AG09319 (cell line): ENCODE measurements at places on chromosomes 6 and 20.

DNA sequence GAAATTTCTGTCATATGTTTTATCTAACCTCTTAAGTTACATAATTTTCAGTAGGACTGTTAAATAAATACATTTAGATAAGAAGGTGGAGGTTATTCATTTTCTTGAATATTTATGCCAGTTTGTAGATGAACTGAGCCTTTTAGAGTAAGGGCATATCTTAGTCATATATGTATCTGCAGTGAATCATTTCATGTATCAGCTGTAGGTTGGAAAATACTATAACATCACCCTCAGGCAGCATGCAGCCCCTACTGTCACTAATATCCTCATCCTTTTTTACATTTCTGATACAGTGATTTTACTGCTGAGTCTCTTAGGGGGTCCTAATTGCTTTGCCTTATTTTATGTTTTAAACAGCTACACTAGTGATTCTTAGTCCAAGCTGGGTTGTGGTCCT lies 19.5 kb upstream of the SUMO4 start:
- DNase-seq: no peak

- no peak for DNase-seq
Measured at GRCh38 chr20:37545516-37545915, 17.8 kb upstream of the BLCAP start.

DNA sequence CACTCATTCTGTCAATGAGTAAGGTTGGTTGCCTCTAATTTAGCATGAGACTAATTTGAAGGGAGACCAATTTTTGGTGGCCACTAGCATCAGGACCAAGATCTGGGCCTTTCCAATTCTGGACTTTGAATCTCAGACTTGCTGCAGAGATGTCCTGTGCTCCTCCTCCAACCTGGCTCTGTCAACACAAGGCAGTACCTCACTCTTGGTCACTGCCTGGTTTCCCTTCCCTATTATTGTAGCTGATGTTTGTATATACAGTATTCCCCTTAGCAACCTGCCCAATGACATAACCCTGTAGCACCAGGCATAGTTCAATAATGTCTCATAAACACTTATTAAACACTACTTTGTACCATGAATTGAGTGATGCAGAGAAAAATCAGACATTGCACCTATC lies 50.4 kb downstream of the UNC5CL start:
- DNase-seq: no peak

- no peak for DNase-seq
Measured at GRCh38 chr6:6704103-6705060, 115.9 kb downstream of the LY86 start.

GRCh38 chr20:47338131-47338628 lies 18.3 kb downstream of the ZMYND8 start:
- no peak for DNase-seq

- peak; percentile 54 for DNase-seq
Measured at GRCh38 chr6:130322673-130323268, 43.0 kb upstream of the TMEM200A start.

- DNase-seq: no peak
Measured at GRCh38 chr6:166662690-166663089, 35.6 kb upstream of the RPS6KA2 start.

DNA sequence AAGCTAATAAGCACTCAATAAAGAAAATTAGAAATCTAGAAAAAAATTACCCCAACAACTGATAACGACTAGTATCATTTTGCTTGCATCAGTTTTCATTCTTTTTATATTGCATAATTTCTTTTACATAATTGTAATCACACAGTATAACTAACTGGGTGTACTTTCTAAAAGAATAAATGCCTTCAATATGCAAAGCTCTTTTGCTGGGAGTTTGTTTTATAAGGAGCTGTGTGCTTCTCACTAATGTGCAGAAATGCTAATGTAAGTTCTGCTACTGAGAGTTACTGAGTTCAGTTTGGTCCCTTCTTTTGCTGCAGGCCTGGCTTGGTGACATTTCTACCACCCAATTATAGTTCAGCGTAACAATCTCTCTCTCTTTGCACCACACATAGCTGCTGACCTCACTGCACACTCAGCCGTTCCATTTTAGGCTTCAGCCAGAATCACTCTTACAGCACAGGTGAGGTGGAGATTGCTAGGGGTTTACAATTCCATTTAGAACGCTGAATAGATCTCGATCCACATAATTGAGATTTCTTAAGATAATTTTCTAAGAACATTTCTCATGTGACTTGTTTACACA lies 20.9 kb upstream of the KLHL31 start:
- DNase-seq: no peak

DNA sequence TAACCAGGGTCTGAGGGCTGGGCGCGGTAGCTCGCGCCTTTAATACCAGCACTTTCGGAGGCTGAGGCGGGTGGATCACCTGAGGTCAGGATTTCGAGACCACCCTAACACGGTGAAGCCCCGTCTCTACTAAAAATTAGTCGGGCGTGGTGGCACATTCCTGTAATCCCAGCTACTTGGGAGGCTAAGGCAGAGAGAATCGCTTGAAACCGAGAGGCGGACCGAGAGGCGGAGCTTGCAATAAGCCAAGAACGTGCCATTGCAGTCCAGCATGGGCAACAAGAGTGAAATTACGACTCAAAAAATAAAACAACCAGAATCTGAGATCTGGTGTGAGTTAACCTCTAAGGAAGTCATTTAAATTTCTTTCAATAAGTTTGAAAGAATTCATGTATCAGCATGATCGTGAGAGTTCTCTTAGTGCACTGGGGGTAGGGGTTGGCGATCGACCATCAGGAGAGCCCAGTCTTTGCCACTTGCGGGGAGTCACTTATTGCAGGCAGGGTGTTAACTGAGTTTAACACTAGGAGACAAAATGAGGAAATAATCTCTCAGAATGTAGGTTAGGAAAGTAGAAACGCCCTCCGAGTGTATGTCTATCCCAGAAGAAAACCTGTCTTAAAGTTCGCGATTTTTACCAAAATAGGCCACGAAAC lies 206.5 kb upstream of the ZNF184 start:
- DNase-seq: no peak

- DNase-seq: no peak
Measured at GRCh38 chr6:5540370-5540769, 279.1 kb downstream of the FARS2 start.

DNA sequence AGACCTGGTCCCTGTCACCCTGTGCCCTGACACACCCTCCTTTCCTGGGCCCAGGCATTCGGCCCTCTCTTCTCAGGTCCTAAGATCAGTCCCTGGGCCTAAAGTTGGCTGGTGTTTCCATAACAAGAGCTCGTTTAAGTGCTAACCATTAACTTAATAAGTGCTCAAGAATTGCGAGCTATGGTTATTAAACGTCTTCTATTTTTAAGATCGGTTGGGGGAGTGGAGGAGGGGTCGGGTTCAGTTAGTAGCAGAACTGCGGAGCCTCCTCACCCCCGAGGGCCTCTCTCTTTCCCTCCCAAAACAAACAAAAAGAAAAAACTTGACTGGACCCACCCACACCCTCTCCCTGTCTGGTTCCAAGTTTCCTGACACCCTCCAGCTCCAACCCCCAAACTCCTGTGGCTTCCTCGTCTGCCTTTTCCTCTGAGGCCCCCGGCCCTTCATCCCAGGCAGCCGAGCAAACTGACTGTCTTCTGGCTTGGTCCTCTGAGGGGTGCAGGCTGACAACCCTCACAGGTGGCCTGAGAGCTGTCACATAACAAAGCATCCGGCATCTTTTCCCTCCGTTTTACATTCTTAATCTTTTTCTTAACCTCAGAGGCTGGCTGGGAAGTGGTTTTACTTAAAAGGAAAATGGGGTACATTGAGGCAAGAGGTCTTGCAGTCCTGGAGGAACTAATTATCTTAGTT lies 2.0 kb downstream of the STK35 start:
- no peak for DNase-seq

DNA sequence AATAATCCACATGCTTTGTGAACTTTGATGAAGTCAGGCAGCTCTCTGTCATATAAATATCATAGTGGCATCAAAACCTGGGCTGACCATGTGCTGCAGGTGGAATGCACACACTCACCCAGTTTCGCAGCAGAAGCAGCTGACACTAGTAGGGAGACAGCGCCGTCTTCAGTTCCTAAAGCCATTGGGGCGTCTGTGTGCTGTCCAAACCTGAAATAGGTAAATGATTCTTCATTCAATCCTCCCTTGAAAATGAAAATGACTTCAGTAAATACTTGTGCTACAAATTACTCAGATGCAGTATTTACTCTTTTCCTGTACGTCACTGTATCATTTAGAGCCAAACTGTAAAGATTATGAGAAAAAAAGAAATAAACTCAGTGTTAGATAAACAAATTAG lies 127.5 kb downstream of the EYA4 start:
- no peak for DNase-seq

DNA sequence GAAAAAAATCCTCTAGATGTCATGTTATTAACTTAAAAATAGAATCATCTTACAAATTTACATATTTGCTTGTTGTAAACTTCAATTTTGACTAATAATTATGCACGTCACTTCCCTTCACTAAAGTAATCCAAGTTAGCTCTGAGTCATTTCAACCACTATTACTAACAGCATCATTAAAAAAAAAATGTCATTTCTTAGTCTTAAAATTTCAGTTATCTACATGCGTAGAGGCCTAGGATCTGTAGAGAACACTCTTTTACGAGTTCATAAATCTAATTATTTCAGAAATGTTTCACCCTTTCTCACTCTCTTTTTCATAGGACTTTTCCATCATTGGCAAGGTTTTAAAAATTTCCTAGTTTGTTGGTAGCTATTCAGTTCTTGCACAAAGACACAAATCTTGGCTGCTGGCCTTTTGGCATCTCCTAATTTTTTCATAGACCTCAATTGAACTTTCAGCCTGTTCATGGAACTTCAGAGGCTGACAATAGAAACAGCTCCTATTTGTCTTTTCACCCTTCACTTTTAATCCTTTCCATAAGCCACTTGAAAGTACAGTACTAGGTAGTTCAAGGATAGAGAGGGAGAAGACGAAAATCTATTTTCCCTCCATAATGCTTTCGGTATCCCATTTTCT lies 61.5 kb downstream of the OGFRL1 start:
- peak; percentile 16 for DNase-seq

DNA sequence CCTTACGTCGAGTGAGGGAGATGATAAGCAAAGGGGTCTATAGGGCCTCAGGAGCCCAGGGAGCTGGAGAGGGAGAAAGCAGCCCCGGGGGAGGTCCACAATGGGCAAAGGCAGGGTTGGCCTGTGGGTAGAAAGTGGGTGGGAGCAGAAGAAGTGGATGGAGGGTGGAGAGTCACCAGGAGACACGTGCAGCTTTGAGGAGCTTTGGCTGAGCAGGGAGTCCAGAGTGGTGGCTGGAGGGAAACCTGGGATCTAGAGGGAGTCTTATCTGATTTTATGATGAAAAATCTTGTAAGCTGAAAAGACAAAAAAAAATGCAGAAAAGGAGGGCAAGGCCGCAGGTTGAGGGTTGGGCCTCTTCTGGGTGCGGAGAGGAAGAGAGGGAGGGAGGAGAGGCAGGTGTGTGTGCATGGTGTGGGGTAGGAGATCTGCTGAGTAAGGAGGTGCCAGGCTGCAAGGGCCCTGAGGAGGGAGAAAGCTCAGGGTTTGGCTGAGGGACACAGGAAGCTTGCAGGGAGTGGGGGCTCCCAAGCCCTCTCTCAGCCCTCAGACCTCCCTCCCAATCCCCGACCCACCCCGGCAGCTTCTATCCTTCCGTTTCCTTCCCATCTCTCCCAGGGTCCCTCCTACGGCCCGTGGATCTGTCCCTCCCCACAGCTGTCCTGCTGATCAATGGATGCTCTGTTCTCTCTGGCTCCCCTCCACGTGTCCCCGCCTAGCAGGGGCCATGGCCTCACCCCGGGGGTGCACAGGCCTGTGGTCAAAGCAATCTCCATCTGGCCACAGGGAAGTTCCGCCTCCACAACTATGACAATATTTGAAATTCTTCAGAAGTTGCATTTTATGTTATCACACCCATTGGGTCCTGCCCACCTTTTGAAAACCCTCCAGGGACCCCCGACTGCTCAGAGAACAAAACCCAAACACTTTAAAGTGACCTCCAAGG lies 17.1 kb upstream of the BPI start:
- DNase-seq: no peak

GRCh38 chr20:57135875-57136274 lies 130.6 kb downstream of the BMP7 start:
- DNase-seq: no peak

DNA sequence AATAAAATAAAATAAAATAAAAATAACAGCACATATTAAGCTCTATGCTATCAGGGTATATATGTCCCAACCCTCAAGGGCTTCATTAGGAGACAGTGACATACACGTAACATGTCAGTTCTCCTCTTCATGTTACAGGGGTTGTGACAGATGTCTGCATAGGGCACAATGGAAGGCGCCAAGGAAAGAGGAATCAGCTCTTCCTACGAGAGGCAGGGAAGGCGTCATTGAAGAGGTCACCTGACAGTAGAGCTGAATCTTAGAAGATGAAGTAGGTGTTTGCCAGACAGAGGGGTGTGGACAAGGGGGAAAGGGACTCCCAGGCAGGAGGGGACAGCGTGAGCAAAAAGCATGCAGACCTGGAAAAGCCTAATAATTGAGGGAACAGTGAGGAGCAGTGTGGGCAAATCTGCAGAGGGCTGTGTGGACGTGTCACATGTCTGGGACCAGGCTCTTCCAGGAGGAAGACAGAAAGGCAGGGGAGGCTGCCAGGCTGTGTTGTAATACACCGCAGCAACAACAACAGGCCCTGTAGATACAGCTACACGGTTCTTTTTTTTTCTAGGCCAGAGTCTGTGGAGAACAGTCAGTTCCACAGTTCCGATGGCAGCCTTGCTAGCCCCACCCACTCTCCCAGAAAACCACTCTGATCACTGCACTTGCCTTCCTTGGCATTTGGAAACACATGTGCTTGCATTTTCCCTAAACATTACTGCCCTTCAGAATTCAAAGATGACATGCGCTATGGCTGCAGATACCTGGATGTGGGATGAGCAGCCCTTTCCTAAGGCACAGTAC lies 2.5 kb upstream of the FKBP5 start:
- DNase-seq: no peak

DNA sequence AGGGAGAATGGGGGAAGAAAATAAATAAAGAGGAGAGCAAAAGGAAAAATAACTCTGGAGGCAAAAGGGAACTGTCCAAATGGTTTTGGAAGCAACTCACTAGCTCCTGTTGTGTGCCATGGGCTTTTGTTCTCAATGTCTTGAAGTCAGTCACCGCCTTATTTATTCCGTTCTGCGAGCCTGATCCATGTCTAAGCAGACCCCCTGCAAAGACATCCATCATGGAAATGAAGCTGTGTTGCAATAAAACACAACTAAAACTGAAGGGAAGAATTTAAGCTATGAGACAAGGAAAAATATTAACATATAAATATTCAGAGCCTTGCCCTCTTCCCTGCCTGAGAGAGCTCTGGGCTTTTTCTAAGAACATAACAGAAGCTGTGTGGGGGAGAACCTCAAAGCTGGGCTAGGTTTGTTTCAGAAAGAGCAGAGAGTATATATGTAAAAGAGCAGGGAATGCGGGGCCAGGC lies 373.2 kb upstream of the CNR1 start:
- no peak for DNase-seq

GRCh38 chr6:70599187-70599586 lies 32.5 kb downstream of the SDHAF4 start:
- no peak for DNase-seq
